Fibroblast of skin of back (primary cell): ENCODE measurements at places on chromosomes 16 and 17.
A peak's percentile ranks its signal among the peaks of the same experiment; 100 is the strongest.

DNA sequence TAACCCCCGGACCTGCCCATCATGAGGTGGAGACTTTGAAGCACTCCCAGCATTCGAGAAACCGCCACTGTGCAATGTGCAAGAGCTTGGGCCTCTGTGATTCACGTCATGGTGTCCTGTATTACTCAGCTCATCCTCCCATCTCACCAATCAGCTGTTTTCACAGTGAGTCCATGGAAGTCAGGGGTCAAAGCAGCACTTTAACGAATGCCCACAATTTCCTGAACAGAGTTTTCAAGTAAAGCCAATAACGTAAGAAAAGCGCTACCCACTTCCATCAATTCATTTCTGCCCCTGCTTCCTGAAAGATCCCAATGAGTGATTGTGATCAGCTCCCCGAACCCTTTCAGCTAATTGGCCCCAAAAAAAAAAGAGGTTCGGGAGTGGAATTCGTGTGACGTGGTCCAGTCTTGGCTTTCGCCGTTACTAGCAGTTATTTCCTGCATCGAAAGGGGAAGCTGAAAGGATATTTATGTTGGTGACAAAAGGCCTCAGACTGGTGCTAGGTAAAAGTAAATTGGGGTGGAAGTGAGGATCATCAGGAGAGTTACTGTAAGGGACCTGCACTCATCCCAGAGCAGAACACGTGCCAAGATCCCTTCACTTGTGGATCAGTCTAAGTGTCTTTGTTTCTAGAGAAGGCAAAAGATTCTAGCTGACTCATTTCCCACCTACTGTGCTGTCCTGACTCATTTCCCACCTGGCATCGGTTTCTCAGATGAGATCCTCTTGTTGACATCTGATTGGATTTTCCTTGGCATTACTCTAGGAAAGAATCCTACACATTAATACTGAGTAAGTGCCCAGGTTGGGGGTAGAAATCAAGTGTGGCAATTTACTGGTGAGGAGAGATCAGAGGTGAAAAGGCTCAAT, 136.7 kb upstream of the NUDT7 start:
- DNase-seq = peak; percentile 43

GRCh38 chr16:17510567-17510966, 39.8 kb upstream of the XYLT1 start:
- DNase-seq = peak; percentile 74

GRCh38 chr17:78242024-78242742, 10.8 kb downstream of the TMEM235 start:
- DNase-seq = no peak

DNA sequence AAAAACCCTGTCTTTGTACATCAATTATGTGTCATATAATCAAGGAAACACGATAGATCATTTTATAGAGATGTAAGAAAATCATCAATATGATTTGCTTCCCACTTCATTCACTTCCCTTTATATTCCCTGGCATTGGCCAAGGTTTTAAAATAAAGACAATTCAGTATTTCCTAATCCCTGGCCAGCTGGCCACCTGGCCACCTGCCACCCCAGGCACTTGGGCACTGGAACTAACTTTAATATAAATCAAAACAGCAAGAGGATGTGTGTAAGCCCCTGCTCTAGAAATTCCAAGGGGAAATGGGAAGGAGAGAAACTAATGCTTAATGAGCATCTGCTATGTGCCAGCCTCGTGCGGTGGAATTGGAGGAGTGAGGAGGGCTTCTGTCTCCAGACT, 58.6 kb upstream of the TOB1 start:
- DNase-seq = no peak
